ENCODE measurements at places on chromosomes 7 and 10.

DNA sequence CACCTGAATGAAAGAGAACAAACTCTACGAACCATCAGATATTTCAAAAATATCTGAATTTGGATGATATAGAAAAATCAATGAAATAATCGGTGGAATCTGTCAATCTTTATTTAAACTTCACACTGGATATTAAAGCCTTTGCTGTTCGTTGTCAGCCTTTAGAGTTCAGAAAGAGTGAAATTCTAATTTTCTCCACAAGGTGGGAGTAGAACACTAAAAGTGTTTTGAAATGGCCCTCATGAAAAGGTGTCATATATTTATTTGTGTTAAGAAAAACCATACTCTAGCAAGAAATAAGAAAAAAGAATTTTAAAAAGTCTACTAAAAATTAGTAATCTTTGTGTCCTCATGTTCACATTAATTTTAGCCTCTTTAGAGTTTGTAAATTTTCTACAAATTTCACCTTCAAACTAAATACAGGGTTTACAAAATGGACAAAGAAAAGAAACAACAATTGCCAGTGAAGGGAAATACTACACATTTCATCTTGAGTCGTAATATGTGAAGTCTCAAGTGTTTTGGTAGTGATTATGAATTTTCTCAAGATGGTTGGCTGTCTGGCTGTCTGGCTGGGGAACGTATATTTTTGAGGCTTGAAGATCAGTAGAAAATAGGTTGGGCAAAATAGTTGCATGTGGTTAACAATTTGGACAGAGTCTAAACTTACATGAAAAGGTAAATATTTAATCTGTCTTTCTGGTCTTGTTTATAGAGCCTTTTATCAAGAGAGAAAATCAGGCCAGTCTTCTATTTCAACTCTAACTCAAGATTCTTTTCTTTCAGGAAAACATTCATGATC lies 43.7 kb downstream of the DNAJB9 start:
- DNase-seq, result no peak

DNA sequence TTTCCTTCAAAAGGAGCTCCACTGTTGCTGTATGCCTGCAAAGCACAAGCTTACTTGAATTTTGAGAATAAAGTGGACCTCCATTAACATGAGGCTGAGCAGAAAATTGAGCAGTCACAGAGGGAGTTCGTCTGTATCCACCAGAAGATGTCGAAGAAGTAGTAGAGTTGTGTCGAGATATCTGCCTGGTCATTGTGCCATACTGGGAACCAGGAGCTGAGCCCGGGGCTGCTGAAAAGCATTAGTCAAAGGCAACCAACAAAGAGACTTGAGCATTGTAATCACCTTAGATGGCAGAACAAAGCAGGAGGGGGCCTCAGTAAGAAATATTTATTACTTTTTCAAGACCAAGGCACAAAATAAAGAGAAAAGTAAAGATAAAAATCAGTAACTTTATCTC lies 61.5 kb downstream of the PDSS1 start:
- DNase-seq, result no peak

- DNase-seq, result no peak
Measured at GRCh38 chr10:71644307-71645180, 75.0 kb downstream of the C10orf105 start.

GRCh38 chr10:54478601-54479000 lies 322.4 kb downstream of the PCDH15 start:
- no peak for DNase-seq

DNA sequence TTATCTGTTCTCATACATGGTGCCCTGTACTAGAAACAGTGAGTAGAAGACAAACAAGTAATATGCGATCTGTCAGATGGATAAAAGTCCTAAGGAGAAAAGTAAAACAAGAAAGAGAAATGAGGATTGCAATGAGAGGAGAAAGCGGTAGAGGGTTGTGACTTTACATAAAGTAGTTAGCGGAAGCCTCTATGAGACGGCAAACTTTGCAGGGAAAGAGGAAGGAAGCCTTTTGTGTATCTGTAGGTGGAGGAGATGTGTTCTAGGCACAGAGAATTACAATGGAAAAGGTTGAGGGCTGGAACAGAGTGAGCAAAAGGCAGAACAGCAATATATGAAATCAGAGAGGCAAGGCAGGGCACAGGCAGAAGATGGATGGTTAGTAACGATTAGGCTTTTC lies 150.4 kb upstream of the SEMA3E start:
- DNase-seq, result no peak

DNA sequence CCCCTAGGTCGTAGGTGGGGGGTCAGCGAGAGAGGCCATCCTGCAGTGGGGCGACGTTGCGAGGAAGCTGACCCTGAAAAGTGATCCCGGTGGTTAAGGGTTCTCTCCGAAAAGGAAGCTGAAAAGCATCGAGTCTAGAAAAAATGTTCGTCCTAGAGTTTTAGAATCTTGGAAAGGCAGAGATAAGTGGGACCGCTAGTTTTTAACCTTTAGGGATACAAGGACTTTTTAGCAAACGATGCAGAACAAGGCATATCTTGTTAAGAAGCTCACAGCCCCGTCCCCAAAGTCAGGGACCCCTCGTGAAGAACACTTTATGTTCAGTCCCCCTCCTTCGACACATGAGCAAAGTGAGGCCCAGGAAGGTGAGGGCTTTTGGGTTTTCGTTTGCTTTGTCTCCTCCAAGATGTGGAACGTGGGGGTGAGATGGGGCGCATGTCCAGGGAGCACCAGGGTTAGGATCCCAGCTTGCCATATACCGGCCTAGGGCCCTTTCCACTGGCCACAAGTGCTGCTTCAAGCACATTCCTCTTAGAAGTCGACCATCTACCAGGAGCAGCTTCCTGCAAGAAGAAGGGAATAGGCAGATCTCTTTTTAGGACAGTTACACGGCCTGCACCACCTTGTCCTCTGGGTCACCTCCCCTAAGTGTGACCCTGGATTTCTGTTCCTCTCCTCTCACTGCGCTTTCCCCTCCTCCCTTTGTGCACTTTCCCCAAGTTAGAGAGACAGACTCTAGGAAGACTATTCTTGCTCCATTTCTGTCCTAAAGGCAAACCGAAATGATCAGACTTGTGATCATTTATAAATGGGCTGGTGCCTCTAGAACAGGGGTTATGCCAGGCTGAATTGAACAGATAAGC lies 969 bp downstream of the SLC35G1 start:
- DNase-seq, result no peak

GRCh38 chr7:153103202-153103601 lies 343.6 kb downstream of the ACTR3B start:
- DNase-seq, result no peak

Measured in activated CD8-positive, alpha-beta memory T cell treated with anti-CD3 and anti-CD28 coated beads for 4 hours (primary cell).